ENCODE measurements at places on chromosomes 5 and 9.

DNA sequence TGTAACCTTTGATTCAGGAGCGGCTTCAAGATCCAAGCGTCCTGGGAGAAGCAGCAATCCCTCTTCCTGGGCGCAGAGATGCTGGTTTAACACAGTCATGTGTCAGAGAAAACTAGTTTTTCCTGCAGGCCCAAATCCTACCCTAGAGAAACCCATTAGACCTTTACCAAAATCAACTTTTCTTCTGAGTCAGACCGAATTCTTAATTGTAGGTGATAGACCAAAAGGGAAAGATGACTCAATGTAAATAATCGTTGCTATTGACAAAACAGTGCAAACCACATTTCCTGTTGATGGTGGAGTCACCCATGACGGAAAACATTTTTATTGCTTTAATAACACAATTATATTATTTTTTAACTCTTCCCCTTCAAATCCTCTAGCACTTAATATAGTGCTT, 40.1 kb downstream of the SLC1A1 start:
- DNase-seq: no peak

DNA sequence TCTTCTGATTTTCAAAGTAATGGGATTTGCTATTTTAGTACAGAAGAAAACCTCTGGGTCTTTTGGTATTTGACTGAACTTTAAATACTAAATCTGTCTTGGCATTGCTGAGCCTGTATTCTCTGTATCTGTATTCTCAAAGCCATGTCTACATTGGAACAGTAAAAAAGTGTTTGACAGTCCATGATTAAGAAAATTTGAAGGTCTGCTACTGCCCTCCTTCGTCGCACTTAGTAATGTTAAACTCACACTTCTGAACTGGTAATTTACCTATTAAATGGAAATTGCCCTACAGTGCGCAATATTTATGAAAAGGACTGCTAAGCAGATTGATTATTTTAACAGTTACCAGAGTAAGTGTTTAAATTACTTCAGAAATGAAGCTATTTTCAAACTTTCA, 165.7 kb upstream of the SMC2 start:
- DNase-seq: no peak

GRCh38 chr9:89969156-89969675, 364.4 kb downstream of the GADD45G start:
- no peak for DNase-seq

DNA sequence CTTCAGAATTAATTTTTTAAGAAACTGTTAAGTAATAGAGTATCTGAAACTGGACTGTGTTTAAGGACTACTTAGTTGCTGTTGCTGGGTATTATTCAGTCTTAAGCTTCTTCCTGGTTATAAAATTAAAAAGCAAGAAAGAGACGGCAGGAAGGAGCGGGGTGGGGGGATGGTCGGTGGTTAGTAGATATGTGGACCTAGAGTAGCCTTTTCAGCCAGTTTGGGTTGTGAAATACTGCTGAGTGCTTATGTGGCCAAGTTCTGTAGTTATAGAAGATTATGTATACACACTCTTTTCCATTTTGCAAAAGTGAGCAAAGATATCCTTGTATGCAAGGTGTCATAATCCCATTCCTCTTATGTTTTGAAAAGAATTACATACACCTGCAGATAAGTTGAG, 28.5 kb downstream of the TRIO start:
- DNase-seq: no peak

DNA sequence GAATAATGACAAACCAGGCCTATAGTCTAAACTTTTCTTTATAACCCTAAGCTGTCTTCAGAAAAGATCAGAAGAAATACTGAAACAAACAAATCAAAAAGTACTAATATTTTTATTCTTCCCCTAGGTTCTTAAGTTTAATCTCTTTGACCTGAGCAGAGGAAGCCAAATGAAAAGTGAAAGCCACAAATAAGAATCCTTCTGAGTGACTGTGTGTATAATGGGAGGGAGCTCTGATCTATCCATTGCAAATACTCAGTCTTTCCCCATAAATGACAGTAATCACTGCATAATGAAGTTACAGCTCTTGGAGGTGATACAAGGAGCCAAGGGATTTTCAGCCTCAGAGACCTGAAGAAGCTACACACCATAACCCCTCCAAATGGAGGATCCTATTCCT, 126.9 kb upstream of the ATP10B start:
- DNase-seq: no peak

DNA sequence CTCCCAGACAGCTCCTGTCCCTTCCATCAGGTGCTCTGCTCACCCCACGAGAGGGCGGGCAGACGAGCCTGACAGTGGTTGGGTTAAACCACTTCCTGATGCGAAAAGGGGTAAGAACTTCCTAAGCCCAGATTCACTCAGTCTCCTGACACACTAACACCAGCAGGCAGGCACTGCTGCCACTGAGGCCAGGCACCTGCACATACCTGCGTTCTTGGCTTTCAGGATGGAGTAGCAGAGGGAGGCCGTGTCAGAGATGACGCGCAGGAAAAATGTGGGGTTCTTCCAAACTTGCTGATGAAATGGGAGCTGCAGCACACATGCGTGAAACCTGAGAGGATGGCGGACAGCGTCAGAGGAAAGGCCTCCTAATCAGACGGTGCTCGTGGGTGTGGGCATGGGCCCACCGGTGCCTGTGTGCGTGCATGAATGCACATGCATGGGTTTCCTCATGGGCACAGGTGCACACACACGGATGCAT, 29.9 kb downstream of the SLC6A18 start:
- DNase-seq: no peak

DNA sequence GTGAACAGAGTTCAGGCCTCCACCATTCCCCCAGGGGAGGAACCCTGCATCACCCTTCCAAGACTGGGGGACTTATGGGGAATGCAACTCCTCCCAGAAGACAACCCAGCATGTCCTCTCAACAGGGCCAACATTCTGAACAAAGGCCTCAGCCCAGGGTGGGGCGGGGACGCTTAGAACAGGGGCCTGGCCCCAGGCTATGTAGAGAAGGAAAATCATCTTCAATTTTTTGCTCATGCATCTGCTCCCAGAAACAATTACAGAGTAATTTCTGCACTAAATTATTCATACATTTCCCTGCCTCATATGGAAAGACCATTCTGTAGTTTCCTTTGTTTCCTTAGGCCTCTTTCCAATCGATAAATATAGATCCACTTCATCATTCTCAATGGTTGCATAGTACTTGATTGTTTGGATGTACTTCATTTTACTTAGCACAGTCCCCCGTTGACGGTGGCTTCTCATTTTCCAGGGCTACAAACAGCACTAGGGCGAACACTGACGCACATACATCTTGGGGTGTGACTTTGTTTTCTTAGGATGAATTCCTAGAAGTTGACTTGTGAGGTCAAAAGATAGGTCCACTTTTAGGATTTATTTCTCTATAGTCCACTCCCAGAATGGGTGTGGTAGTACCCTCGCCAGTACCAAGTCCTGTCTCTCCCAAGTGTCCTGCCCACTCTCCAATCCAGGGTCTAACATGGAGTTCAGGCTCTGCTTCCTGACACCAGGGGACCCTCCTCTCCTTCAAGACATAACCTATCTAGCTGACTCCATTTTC, 27.2 kb upstream of the SMU1 start:
- no peak for DNase-seq

- no peak for DNase-seq
Measured at GRCh38 chr5:175700991-175701390, 43.1 kb downstream of the HRH2 start.

- DNase-seq: no peak
Measured at GRCh38 chr9:121038804-121039203, 11.3 kb downstream of the C5 start.

GRCh38 chr5:150780187-150780692, 1.7 kb downstream of the SMIM3 start:
- no peak for DNase-seq

Measured in stimulated activated CD8-positive, alpha-beta memory T cell treated with anti-CD3 and anti-CD28 coated beads, Interleukin-7, amount 100 ng/mL, for 24 hours (primary cell).